ENCODE measurements at places on chromosomes 3 and 15.
A peak's percentile ranks its signal among the peaks of the same experiment; 100 is the strongest.

DNA sequence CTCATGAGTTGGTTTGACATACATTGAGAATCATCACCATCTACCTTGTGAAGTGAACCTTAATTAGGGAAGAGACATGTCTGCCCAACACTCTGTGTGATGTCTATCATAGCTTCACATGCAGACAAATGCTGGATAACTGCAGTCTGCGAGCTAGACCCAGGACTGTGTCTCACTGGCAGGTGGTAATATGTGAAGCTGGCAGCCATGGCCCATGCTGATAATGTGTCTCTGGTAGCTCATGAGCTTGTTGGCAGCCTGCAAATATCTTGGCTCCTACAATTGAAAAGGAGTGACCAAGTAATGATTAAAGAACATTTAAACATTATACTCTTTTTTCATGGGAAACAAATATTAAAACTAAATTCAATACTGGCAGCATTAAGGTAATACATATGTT, 234.8 kb downstream of the CHST2 start:
- DNase-seq: no peak

GRCh38 chr15:69500339-69500738, 47.7 kb downstream of the RPLP1 start:
- DNase-seq: no peak

DNA sequence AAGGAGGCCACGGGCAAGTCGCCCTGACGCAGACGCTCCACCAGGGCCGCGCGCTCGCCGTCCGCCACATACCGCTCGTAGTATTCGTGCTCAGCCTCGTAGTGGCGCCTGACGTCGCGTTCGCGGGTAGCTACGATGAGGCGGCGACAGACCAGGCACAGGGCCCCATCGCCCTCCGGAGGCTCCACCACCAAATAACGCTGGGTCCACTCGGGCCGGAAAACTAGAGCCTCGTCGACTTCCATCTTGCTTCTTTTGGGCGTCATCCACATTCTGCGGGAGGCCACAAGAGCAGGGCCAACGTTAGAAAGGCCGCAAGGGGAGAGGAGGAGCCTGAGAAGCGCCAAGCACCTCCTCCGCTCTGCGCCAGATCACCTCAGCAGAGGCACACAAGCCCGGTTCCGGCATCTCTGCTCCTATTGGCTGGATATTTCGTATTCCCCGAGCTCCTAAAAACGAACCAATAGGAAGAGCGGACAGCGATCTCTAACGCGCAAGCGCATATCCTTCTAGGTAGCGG, at the start of gene EPM2AIP1:
Gene EPM2AIP1, minus strand, starts transcription at position 326 of the 520 bp plus-strand sequence. Its CDS starts 54 bp downstream, at position 272.
- no peak for DNase-seq

- no peak for DNase-seq
Observed at GRCh38 chr3:161914703-161915417, 418.3 kb downstream of the OTOL1 start.

GRCh38 chr3:29693863-29694262, 413.0 kb downstream of the RBMS3 start:
- DNase-seq: no peak

DNA sequence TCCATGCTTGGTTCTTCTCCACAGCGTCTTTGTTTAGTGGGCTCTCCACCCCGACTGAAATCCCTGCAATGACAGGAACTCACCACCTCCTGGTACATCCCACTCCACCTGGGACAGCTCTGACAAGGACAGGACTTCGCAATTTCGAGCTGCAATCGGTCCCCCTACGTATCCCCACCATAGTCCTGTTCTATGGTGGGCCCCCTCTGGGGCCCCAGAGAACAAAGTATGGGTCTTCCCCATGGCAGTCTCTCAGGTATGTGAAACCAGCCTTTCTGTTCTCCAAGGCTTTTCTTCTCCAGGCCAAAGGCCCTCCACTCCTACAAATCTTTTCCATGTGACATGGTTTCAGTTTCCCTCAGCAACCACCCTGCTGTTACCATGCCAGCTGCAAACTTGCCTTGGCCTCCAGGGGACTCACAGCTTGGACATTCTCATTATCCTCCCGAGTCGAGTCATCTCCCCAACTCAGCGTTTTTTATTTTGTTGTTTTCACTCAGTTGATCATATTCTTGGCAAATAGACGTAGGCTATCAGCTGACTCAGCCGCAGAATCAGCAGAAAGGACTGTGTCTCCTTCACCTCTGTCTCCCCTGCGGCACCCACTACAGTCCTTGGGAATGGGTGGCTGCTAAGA, 233.3 kb downstream of the OPA1 start:
- no peak for DNase-seq

GRCh38 chr15:38069511-38070011, 135.1 kb downstream of the TMCO5A start:
- DNase-seq: no peak

DNA sequence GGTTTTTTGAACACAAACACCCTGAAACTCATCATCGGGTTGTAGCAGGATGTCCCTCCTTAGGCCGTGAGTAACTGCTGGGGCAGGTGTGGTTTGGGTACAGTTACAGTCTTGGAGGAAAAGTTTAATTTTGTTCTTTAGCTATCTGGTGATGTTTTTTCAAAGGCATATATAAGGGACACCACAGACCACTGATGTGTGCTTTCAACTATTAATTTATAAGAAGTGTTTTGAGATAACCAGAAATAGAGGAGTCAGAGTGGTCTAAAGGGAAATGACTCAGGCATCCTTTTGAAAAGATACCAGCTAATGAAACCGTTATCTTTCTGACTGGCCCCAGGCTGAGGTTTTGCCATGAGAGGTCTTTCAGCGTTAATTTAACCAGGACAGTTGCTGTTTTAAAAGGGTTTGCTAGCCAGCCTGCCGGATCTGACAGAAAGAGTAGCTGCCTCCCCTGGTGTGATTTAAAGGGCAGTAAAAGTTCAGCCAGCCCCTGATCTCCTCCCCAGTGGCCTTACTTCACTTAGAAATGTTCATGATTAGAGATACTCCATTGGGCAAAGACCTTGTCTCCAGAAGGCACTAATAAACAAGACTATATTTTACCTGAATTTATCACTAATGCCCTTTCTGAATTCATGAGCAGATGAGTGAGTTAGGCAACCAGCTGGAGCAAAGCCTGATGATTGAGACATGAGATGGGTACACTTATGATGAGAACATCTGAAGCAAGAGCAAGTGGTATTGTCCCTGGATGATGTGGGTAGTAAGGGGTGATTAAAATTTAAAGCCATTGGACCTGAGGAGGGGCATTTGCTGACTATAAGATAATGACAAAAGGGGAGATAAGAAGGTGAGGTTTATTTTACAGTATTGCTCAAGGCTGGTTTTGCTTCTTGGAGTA, 482.5 kb upstream of the TBL1XR1 start:
- DNase-seq: peak; percentile 22

DNA sequence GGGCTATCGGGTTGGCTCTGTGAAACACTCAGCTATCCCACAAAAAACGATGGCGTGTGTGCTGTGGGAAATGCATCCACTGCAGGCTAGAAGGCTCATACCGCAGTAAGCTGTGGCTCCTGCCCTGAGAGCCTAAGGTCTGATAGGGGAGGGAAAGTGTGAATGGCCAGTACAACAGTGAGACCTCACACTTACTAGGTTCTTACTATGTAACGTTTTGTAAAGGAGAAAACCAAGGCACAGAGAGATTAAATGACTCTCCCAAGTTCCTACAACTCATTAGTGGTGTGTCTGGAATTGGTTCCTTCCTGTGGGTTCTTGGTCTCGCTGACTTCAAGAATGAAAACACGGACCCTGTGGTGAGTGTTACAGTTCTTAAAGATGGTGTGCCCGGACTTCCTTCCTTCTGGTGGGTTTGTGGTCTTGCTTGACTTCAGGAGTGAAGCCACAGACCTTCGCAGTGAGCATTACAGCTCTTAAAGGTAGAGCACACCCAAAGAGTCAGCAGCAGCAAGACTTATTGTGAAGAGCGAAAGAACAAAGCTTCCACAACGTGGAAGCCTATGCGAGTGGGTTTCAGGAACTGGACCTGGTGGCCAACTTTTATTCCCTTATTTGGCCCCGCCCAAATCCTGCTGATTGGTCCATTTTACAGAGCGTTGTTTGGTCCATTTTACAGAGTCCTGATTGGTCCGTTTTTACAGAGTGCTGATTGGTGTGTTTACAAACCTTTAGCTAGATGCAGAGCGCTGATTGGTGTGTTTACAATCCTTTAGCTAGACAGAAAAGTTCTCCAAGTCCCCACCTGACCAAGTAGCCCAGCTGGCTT, 161.7 kb downstream of the POLR2M start:
- no peak for DNase-seq

- DNase-seq: no peak
Observed at GRCh38 chr3:143445118-143445517, 325.5 kb downstream of the CHST2 start.

- no peak for DNase-seq
Observed at GRCh38 chr3:62144482-62144881, 228.9 kb downstream of the FEZF2 start.

DNA sequence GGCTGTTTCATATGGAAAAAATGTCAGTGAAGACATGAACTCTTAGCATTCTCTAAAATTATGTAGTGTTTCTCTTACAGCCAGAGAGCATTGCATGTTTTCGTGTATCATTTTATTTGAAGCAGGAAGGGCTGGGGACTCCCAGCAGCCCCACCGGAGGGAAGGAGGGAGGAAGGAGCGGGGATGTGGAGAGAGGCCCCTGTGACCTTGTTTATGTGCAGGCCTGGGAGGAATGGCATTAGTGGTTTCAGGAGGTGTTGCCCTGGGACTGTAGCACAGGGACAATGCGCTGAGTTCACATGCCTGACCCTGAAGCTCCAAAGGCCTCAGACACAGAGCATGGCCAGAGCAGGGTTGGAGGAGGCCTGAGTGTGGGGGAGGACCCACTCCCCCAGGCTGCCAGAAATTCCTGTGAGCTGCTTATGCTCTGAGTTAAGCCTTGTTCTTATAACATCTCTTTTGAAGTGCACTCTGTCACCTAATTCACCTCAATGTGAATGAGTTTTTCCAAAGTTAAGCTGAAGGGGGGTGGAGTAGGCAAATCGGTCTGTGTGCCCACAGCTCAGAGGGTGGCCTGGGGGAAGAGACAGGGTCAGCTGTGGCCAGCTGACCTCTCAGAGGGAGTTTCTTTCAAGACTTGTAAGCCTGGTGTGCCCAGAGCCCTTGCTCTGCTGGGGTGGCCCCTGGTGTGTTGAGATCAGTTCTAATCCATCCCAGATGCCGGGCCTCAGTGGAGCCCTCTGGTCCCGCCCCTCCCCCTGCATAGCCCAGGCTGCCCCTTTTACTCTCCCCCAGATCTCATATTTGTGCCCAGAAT, 3.9 kb upstream of the RNU6-1 start:
- no peak for DNase-seq

DNA sequence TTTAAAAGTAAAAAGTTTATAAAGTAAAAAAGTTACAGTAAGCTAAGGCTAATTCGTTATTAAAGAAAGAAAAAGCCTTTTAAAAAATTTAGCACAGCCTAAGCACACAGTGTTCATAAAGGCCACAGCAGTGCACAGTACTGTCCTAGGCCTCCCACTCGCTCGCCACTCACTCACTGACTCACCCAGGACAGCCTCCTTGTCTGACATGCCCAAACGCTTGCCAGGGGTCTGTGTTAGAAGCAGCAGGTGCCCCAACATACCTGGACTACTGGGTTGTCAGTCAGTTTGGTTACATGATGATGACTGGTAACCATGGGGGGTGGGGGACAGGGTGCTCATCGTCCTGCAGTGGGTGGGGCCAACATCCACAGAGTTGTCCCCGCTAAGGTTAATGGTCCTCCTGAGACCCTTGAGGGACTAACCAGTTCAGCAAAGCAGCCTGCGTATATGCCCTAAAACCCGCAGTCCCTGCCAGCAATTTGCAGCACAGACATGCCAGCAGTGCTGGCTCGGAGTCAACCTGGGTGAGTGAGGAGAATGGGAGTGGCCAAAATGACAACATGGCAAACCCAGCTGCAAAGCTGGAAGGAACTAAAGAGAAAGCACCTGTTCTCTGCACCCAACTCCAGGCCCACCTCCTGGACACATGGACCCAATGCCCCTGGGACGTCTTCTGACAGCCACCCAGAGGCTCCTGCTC, 49.2 kb downstream of the CYFIP1 start:
- no peak for DNase-seq

GRCh38 chr3:187740421-187741399, 4.6 kb downstream of the BCL6 start:
- peak; percentile 56 for DNase-seq

GRCh38 chr3:44685128-44685800, 27.2 kb upstream of the ZNF502 start:
- no peak for DNase-seq

DNA sequence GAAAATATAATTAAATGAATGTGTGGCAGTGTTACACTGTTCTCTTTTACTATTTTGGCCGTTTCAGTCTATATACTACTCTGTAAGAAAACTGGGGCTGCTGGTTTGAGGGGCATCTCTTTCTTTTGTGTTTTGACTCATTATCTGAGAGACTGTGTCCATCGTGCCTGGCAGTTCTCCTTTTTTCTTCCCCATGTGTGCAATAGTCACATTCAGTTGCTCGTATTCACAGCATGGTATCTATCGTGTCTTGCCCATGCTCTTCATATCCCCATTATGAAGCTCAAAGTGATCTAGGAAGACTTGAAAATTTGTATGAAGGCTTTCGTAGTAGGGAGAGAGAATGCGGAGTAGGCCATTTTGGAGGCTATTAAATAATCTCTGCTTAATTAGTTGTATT, 29.8 kb upstream of the FAH start:
- no peak for DNase-seq

GRCh38 chr3:149808209-149808829, 4.7 kb upstream of the RNF13 start:
- DNase-seq: peak; percentile 76

DNA sequence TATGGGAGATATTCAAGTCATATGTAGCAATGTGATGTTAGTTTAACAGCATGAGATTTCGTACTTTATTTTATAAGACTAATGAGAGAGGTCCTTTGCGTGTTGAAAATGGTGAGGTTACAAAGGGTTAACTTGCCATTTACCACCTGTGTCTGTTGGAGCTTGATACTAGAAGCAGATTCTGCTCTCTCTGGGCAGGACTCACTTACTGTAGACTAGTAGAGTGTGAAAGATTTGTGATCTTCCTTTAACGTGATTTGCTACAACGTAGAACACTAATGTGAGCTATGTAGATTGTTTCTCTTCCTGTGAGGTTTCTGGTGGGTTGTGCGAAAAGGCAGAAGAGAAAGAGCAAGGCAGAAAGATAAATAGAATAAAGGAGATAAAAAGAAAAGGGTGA, 1.1 kb downstream of the TP63 start:
- no peak for DNase-seq

GRCh38 chr3:194548346-194549321, 61.8 kb upstream of the ATP13A3 start:
- DNase-seq: no peak

- no peak for DNase-seq
Observed at GRCh38 chr15:45251888-45252287, at the start of gene SLC28A2. TSS of gene SLC28A2 (plus strand) at chr15:45252234. CDS start at chr15:45253216, 982 bp downstream.

- DNase-seq: no peak
Observed at GRCh38 chr3:70744536-70744935, 432.1 kb upstream of the MDFIC2 start.

- no peak for DNase-seq
Observed at GRCh38 chr15:63906266-63906584, 72.5 kb upstream of the HERC1 start.

- no peak for DNase-seq
Observed at GRCh38 chr3:134874737-134875413, 79.8 kb downstream of the EPHB1 start.
